ENCODE measurements at places on chromosomes 6 and 20.

DNA sequence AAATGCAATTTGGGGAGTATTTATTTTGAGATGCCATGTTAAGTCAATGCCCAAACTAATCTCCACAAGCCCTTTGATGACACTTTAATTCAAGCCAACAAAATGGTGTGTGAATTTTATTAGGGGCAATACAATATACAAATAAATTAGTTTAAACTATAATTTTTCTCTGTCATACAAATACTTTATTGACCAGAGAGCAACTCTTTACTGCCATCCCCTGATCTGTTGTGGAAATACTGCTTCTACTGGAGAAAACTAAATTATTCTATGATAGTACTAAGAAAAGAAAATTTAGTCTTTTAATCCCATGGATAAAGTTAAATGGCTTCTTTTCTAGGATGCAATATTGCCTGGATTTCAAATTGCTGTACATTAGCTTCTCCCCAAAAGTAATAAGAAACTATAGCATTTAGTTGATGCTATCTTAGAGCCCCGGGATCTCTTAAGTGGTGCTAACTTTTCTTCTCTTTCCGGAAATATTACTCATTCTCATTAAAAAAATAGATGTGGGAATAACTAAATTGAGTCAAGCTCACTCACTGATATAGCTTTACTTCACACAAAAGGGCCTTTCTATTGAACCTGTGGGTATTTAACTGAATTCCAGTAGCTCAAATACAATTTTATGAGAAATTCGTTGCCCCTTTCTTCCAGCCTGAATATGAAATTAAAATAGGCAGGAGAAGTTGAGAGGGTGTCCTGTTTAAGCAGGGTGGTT, 49.2 kb downstream of the SMPDL3A start:
- DNase-seq: no peak

- DNase-seq: no peak
Measured at GRCh38 chr6:50724381-50725124, 11.2 kb downstream of the TFAP2D start.

- no peak for DNase-seq
Measured at GRCh38 chr6:169833258-169833794, 81.9 kb downstream of the ERMARD start.

DNA sequence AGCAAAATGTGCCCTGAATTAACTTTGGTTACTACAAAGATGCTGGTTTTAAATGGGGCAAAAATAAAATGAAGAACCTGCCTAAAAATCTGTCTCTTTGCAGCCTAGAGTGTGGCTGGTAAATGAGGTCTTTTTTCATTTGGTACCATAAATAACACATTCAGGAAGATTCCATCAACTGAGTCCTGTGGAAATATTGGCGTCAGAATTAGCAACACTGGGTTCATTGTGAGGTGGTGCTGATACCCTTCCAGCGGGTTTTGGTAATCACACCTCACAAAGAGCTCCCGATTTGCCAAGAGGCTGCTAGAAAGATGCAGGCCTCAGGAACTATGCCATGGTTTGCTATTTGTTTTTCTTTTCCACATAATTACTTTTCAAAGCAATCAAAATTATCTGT, 55.3 kb downstream of the FAM50B start:
- DNase-seq: no peak

DNA sequence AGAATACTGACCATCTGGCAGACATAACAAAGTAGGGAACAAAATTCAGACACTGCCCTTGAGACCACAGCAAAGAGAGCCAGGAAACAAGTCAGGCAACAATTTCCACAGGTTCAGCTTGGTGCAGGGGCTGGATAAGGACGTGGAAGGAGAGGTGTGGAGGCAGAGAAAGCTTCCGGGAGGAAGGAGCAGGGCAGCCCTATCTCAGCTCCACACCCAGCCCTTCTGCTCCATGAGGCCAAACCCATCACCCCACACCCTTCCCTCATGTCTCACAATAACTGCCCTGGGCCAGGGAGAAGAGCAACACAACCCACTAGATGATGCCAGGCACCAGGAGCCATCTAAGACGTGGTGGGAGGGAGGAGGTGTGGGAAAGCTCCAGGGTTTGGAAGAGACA, 5.8 kb downstream of the SNHG17 start:
- no peak for DNase-seq

- no peak for DNase-seq
Measured at GRCh38 chr6:89799756-89800155, 19.8 kb downstream of the MDN1 start.

DNA sequence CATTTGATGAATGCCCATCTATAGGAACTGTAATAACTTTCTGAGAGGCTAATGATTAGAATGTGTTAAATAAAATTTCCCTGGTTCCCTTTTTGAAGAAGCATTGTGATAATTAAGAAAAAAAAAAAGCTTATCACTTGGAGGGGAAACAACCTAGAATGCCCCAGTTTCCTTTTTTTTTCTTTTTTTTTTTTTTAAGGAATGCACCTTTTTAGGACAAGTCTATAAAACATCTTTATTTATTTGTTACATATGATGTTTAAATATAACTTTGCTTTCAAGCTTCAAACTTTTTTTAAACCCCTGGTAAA, 7.3 kb upstream of the MRPS10 start:
- DNase-seq: no peak

DNA sequence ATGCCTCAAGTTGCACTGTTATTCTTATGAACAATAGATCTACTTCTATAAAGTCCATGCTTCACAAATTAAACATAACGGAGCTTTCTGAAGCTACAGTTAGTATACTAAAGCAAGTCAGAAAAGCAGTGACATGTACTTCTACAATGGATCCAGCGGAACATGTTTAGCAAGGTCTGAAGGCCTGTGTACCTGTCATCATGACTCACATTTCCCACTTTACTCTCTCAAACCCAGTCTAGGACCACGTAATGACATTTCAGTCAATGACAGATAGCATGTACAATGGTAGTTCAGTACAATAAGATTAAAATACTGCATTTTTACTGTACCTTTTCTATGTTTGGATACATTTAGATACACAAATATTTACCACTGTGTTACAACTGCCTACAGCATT, 132.1 kb downstream of the MMS22L start:
- no peak for DNase-seq

- DNase-seq: no peak
Measured at GRCh38 chr20:50020288-50020687, 37.5 kb downstream of the SNAI1 start.

GRCh38 chr6:32105433-32105832, 3.7 kb downstream of the TNXB start:
- DNase-seq: no peak

- DNase-seq: no peak
Measured at GRCh38 chr6:30341218-30341617, 3.7 kb upstream of the RPP21 start.

GRCh38 chr6:44198684-44199083, 18.0 kb upstream of the MYMX start:
- DNase-seq: no peak

DNA sequence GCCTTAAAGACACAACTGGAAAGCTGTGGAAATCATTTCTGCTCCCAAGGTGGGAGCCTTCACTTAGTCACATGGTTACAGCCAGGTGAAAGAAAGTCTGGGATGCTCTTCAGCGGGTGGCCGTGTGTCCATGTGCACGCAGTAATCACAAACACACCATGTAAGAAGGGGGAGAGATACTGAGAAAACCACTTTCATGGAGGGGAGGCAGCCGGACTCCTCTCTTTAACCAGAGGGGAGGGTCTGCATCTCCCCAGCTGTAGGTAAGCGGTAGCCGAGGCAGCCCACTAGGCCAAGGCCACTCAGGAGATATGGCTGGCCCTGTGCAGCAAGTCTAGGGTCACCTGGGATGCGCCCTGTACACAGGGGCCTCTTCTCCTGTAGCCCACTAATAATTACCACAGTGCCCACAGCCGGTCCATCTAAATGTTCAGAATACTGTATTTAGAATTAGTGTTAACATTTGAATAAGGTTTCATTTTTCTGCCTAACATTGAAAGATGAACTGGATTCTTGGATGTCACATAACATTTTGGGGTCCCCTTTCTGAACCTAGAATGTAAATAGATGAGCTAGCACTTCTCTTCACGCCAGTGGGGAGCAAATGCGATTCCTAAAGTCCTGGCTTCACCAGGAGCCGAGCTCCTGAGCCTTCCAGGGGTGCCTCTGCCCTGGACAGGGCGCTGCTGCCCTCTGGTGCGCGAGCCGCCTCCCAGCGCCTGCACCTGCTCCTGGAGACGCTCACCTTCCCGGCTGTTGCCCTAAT, 15.9 kb downstream of the GPR31 start:
- no peak for DNase-seq

DNA sequence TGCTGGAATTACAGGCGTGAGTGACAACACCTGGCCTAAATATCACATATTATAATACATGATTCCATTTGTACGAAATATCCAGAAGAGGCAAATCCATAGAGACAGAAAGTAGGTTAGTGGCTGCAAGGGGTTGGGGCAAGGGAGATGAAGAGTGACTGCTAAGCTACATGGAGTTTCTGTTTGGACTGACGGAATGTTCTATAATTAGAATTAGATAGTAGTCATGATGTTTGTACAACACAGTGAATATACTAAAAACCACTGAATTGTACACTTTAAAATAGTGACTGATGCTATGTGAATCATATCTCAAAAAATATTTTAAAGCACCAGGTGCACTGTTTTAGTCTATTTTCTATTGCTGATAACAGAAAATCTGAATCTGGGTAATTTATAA, 3.7 kb upstream of the HEBP2 start:
- no peak for DNase-seq

DNA sequence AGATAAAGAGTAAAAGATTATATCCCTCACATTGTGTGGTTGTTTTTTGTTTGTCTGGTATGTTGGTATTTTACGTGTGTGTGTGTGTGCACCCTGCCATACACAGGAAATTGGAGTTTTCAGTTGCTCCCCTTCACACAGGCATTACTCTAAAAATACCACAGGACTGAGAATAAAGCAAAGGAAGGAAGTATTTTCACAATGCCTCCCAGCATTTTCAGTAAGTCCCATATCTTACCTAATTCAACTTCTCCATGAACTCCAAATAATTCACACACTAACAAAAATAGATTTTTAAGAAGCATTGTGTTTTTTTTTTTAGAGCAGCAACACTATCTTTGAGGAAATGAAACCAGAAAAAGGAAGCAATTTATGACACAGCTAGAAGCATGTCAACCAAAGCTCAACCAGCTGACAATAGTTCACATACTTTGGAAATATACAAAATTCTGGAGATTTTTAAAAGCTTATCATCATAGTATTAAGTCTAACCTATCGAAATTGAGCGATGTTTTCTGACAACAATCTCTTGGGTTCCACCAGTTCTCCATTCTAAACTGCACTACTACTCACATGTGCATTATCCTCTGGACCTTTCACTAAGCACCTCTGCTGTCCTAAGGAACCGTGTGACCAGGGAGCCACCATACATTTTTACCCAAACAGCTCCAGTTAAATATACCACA, 2.1 kb downstream of the UBE2J1 start:
- no peak for DNase-seq

- no peak for DNase-seq
Measured at GRCh38 chr6:90253631-90254030, 43.0 kb downstream of the BACH2 start.

- DNase-seq: no peak
Measured at GRCh38 chr20:57467742-57468141, 57.2 kb downstream of the CTCFL start.

GRCh38 chr6:115733426-115733825, 327.3 kb downstream of the FRK start:
- DNase-seq: no peak

DNA sequence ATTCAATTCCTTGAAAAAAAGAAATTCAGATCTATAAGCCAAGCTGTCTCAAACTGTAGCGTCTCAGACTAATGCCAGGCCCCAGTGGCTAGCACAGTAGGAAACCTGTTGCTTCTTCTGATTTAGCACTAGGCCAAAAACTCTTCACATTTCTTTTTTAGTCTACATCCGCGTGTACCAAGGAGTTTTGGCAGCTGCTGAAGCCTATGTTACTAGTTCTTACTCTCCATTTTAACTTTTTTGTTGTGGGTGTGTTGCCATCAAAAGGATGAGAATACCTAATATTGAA, 65.0 kb upstream of the BTN3A2 start:
- DNase-seq: no peak

DNA sequence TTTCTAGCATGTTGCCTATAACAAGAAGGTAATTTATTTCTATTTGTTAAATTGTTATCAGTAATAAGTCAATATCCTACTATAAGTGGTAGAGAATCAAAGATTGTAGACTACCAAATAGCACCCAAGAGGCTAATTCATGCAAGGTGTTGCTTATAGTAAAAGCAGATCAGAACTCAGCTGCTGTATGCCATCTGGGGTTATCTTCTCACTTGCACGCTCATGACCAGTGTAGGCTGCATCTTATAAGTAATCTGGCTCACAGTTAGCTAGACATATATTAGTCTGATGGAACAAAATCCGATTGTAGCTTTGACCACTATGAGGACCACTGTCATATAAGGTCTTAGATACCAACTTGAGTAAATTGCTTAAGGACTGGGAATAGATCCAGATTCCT, 17.0 kb downstream of the TOP1 start:
- DNase-seq: no peak

DNA sequence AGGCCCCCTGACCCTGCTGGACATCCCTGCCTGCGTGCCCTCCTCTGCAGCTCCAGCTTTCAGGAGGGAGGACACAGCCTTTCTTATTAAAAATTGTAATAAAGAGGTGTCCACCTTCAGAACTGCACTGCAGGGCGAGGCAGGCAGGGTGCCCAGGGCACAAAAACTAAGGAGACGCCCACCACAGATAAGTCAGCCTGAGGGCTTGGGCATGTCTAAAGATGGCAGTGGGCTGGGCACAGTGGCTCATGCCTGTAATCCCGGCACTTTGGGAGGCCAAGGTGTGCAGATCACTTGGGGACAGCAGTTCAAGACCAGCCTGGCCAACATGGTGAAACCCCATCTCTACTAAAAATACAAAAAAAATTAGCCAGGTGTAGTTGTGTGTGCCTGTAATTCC, 7.0 kb upstream of the C20orf144 start:
- no peak for DNase-seq

- no peak for DNase-seq
Measured at GRCh38 chr20:373171-373890, 7.2 kb upstream of the TRIB3 start.

DNA sequence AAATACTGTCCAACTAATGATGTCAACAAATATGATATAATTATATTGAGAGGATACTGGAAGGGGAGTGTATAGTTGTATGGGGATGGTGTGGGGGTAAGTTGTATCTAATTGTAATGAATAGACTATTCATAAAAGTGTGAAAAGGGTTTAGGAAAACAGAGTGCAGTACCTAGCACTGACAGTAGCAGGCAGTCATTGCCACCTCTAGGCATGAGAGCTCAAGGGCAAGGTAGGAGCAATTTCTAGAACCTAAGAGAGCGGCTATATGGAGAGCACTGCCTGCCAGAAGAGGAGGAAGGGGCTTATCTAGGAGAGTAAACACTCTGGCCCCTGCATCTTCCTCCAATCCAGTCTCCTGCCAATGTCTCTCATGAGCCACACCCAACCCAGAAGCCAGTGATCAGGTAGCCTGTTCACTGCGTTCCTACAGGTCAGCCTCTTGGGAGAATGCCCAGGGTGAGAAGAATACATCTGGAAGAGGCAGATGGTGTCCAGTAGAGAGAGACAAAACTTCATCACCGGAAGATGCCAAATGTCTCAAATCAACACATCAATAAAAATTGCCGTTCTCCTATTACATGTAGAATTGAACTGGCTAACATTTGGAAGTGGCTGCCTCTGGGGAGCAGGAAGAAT, 200.0 kb downstream of the LY86 start:
- no peak for DNase-seq

GRCh38 chr20:14434384-14435136, 97.1 kb upstream of the FLRT3 start:
- no peak for DNase-seq

GRCh38 chr20:34622821-34623451, 54.0 kb downstream of the PIGU start:
- no peak for DNase-seq
